Mucosa of descending colon (tissue), 3 donors: ENCODE measurements at places on chromosomes 7 and 10.

- no peak for DNase-seq
These were observed 6.6 kb downstream of the PWWP2B start for GRCh38 chr10:132403511-132404168.

GRCh38 chr7:137073571-137074325 is 205.3 kb downstream of the CHRM2 start:
- DNase-seq, result no peak

- no peak for DNase-seq
These were observed 64.9 kb downstream of the DNAJB9 start for GRCh38 chr7:108634535-108634934.

DNA sequence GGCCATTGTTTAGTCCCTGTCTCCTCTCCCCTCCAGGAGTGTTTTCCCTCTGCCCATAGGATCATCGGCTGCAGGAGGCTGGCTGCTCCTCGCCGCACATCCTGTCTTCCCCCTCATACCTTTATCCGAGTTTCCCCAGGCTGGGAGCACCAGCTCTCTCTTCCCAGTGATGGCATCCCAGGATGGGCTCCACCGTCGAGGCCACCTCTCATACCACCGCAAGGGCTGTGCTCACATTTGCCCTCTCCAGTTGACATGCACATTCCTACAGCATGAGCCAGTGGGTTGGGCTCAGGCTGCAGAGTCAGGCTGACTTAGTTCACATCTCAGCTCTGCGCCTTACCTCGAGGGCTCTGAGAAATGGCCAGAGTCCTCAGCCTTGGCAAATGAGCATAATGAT is 12.1 kb downstream of the HKDC1 start:
- no peak for DNase-seq

DNA sequence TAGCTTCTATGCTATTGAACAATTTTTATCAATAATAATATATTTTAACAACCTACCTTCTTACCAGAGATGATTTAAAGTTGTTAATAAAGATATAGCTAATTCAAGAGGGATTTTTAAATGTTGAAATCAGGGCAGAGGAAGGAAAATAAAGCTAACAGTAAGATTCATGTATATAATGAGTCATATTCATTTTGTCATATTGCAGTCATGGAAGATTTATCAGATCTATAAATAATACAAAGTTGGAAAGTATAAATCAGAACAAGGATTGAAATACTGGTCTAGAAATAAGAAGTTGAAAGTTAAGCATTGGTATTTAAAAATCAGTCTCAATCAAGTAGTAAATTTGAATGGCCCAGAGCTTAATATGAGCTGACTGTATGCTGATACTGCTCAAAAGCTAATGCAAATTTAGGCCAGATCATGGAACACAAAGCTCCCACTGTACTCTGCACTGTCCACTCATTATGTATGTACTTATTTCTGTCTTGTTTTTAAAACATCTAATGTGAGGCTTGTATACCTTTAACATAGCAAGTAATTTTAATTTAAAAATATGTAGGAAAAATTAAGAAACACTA is 196.9 kb downstream of the ZEB1 start:
- no peak for DNase-seq

- no peak for DNase-seq
These were observed 453.4 kb upstream of the AKR1E2 start for GRCh38 chr10:4372601-4373000.

GRCh38 chr10:49314806-49315205 is 15.8 kb downstream of the C10orf71 start:
- DNase-seq, result no peak
